ENCODE measurements at places on chromosomes 16 and 17.

DNA sequence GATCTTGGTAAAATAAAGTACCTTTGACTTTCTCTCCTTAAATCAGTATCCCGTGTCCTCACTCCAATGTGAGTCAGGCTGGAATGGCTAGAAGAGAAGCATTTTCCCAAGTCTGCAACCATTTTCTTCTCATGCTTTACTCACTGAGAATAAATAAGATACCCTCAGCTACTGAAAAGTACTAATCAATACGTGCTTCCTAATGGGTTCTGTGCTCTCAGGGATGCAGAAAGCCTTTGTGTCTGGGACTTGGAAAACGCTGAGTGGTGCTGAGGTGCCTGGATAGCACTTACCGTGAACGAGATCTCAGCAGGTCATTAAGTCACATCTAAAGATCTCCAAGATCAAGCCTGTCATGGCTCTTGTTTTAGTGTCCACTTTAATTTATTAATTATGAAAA is 672.3 kb upstream of the C16orf82 start:
- DNase-seq, result no peak

DNA sequence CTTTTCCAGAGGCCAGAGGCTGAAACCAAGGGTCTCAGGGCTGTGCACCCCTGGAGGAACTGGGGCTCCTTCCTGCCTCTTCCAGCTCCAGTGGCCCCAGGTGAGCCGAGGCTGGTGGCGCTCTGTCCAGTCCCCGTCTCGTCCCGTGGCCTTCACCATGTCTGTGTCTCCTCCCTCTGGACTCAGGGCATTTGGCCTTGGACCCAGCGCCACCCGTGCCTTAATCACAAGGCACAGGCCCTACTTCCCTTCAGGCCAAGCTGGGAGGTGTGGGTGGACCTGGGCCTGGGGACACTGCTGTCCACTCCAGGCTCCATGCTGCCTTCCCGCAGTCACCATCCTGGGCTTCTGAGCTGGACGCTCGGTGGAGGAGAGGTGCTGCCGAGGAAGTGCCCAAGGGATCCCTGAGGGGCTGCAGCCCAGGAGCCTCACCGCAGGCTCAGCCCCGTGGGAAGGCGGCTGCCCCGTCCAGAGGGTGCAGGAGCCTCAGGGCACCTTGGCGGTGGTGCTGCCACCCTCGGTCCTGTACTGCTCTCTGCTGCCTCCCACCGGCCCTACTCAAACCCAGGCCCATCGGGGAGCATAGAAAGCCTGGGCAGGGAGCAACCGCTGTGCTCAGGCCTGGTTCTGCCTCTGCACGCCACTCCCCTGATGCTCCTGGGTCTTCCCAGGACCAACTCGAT is 9.6 kb upstream of the APRT start:
- no peak for DNase-seq

- no peak for DNase-seq
Measured at GRCh38 chr16:50585331-50585776, 37.2 kb downstream of the NKD1 start.

DNA sequence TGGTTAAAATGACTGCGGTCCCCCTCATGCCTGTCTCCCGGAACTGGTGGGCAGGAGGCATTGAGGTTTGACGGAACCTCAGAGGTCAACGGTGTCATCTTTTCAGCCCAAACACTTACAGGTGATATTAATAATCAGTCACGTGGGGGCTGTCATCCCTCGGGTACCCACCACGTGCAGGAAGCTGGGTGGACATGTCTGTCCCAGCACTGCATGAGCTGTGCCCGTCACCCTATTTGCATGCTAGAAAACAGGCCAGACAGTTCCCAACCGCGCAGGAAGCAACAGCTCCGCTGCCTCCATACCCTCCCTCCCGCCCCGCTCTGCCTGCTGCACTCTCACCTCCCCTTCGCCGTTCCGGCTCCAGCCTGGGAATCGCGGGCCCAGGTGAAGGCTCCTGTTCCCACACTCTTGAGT is 1.4 kb downstream of the SYNGR3 start:
- DNase-seq, result no peak

All from NCI-H187 (cell line).